ENCODE measurements at places on chromosomes 4 and X.

DNA sequence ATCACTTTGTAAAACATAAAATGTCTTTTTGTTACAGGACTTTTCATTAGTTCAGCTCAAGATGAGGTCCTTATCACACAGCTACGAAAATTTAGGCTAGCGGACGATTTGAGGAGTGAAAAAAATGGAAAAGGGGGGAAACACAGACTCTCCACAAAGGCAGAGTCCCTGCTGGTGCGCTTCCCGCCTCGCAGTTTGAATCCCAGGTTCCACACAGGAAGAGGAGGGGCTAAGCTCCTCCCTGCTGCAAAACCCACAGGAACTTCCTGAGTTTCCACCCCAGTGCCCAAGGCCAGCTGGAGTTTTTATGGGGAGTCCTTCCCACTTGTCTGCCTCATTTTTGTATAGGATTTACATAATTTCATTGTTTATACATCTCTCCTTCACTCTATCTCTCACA, 11.2 kb downstream of the ADAM29 start:
- no peaks in the 10 kb centered on the region for H3K4me1 ChIP-seq
- H3K36me3 ChIP-seq: no peaks in the 10 kb centered on the region
- H3K27me3 ChIP-seq: no peaks in the 10 kb centered on the region
- no peak for DNase-seq

GRCh38 chr4:116361790-116362189, 723.6 kb downstream of the TRAM1L1 start:
- H3K27ac ChIP-seq: no peak overlapping the region
- H3K36me3 ChIP-seq: no peaks in the 10 kb centered on the region
- no peaks in the 10 kb centered on the region for H3K4me1 ChIP-seq
- no peak overlapping the region for H3K4me3 ChIP-seq
- DNase-seq: no peak

- H3K4me3 ChIP-seq: no peak overlapping the region
- H3K4me1 ChIP-seq: peaks cover 61% of the 10 kb centered on the region
- peaks cover 28% of the 10 kb centered on the region for H3K36me3 ChIP-seq
- peak; percentile 64 for DNase-seq
- H3K27me3 ChIP-seq: no peaks in the 10 kb centered on the region
Measured at GRCh38 chrX:136204571-136204970, 46.6 kb downstream of the MAP7D3 start.

GRCh38 chr4:38723726-38724474, 58.9 kb downstream of the TLR10 start:
- H3K36me3 ChIP-seq: no peaks in the 10 kb centered on the region
- no peak for DNase-seq
- no peak overlapping the region for H3K27ac ChIP-seq
- no peaks in the 10 kb centered on the region for H3K4me1 ChIP-seq
- H3K4me3 ChIP-seq: no peak overlapping the region

- no peak for DNase-seq
- H3K27me3 ChIP-seq: no peaks in the 10 kb centered on the region
- H3K27ac ChIP-seq: no peak overlapping the region
- no peaks in the 10 kb centered on the region for H3K4me1 ChIP-seq
Measured at GRCh38 chr4:14928035-14928434, 74.2 kb upstream of the CPEB2 start.

DNA sequence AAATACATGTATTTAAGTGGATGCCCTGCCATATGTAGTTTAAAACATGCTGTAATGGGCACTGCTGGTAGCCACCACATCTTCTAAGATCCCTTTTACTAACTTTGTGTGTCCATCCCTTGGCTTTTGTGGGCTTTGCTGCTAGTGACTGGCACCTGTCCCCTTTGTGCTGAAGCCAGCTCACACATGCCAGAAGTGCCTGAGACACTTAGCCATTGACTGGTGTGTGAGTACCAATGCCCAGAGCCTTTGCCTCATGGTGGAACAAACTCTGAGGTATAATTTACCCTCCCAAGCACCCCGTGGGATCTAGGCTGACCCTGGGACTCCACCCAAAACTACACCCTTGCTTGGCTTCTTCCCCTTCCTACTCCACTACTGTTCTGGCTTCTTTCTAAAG, 33.0 kb downstream of the ARHGAP6 start:
- DNase-seq: no peak
- no peak overlapping the region for H3K4me3 ChIP-seq
- peaks cover 13% of the 10 kb centered on the region for H3K4me1 ChIP-seq
- no peak overlapping the region for H3K27ac ChIP-seq
- no peaks in the 10 kb centered on the region for H3K27me3 ChIP-seq
- no peaks in the 10 kb centered on the region for H3K36me3 ChIP-seq

DNA sequence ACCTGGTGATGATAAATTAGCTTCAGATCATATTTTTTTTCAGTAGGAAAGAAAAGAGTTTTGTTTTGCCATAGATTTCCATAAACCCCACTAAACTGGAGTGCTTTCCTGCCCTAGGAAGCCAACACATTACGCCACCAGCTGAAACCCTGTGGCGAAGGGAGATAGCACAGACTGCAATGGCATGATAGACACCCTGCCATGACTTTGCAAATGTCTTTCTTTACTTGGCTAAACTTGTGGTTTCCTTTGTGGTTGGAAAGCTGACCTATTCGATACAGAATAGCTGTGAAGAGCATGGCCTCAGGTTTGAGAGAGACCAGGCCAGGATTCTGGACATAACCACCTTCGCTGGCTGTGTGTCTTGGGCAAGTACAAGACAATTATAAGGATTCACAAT, 19.1 kb downstream of the MFAP3L start:
- no peak overlapping the region for H3K4me3 ChIP-seq
- peaks cover 6% of the 10 kb centered on the region for H3K4me1 ChIP-seq
- H3K27ac ChIP-seq: no peak overlapping the region
- H3K36me3 ChIP-seq: no peaks in the 10 kb centered on the region

DNA sequence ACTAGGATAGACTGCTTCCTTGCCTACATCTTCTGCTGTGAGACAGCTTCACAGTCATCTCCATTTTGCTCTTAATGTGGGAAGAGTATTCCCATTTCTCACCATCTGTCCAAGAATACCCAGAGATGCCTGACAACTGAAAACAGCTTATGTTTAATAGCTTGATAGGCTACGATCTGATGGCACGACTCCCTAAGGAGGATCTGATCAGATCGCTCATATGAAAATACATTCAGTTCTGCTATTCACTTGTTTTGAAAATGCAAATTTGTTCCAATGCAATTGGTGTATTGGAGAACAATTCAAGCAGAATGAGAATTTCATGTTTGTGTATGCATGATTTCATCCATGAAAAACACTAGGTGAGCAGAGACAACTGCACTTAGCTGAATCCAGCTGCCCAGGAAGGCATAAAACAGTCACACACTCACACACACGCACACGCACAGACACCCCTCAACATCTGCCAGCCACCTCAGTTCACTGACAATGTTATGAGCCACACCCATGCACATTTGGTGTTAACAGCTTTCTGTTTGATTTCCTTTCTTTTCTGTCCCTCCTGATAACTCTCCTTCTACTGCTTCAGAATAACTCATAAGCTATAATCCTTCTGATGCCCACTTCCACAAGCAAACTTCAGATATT, 29.6 kb downstream of the TRIML1 start:
- no peaks in the 10 kb centered on the region for H3K4me1 ChIP-seq
- no peak overlapping the region for H3K4me3 ChIP-seq
- DNase-seq: no peak
- H3K27ac ChIP-seq: no peak overlapping the region
- no peaks in the 10 kb centered on the region for H3K36me3 ChIP-seq
- H3K27me3 ChIP-seq: no peaks in the 10 kb centered on the region

DNA sequence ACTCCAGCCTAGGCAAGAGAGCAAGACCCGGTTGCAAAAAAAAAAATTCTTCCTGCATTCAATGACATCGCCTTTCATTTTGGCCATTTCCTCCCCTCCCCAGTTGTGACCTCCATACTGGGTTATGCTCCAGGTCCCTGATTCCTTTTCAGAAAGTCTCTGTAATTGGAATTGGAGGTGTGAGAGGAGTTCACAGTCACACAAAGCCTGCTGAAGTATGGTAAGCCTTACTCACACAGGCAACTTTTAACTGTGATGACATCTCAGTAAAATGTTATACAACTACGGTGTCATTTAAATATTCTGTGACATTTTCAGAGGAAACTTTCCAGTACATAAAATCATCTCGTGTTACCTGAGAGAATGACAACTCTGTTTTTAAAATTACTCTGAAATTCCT, 73.6 kb downstream of the CEP44 start:
- DNase-seq: no peak
- H3K27ac ChIP-seq: no peak overlapping the region
- no peak overlapping the region for H3K4me3 ChIP-seq
- H3K36me3 ChIP-seq: no peaks in the 10 kb centered on the region

DNA sequence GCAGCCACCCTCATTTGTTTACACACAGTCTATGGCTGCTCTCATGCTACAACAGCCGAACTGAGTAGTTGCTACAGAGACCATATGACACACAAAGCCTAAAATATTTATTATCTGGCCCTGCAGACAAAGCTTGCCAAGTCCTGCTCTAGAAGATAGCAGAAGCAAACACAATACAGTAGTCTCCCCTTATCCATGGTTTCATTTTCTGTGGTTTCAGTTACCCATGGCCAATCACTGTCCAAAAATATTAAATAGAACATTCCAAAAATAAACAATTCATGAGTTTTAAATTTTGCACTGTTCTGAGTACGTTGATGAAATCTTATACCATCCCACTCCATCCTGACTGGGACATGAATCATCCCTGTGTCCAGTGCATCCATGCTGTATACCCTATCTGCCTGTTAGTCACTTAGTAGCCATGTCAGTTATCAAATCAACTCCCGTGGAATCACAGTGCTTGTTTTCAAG, 40.2 kb upstream of the ZNF81 start:
- H3K4me3 ChIP-seq: no peak overlapping the region
- peak overlapping the region; percentile 60 for H3K27ac ChIP-seq
- H3K36me3 ChIP-seq: no peaks in the 10 kb centered on the region

GRCh38 chrX:70096052-70096451, 33.8 kb downstream of the OTUD6A start:
- DNase-seq: no peak
- H3K27me3 ChIP-seq: no peaks in the 10 kb centered on the region
- H3K27ac ChIP-seq: no peak overlapping the region

DNA sequence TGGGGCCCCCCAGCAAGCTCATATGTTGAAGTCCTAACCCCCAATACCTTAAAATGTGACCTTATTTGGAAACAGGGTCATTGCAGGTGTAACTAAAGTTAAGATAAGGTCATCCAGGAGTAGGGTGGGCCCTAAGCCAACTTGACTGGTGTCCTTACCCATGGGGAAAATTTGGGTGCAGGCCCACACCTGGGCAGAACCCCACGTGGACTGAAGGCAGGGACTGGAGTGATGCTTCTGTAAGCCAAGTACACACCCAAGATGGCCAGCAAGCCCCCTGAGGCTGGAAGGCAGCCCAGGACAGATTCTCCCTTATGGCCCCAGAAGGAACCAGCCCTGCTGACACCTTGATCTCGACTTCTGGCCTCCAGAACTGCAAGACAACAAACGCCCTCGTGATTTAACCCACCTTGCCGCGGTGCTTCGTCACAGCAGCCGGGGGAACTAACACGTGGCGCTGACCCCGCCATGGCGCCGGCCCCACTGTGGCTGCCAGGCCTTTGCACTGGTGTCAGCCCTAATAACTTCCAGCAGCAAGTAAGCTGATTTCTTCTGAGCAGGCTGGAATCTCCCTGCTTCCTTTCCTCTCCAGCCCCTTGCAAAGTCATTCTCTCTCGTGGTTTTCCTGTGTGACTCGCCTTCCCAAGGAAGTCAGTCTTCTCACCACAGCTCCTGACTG, 23.2 kb upstream of the MXD4 start:
- no peak overlapping the region for H3K27ac ChIP-seq
- no peaks in the 10 kb centered on the region for H3K27me3 ChIP-seq
- H3K36me3 ChIP-seq: no peaks in the 10 kb centered on the region
- no peak for DNase-seq
- H3K4me1 ChIP-seq: no peaks in the 10 kb centered on the region
- H3K4me3 ChIP-seq: no peak overlapping the region

GRCh38 chr4:73692701-73693100, 47.7 kb upstream of the CXCL8 start:
- no peak overlapping the region for H3K27ac ChIP-seq
- H3K36me3 ChIP-seq: no peaks in the 10 kb centered on the region
- no peaks in the 10 kb centered on the region for H3K4me1 ChIP-seq
- no peaks in the 10 kb centered on the region for H3K27me3 ChIP-seq
- DNase-seq: no peak

GRCh38 chr4:41655177-41655576, 93.3 kb downstream of the PHOX2B start:
- peak overlapping the region; percentile 11 for H3K27ac ChIP-seq
- peaks cover 45% of the 10 kb centered on the region for H3K36me3 ChIP-seq
- no peak for DNase-seq
- no peaks in the 10 kb centered on the region for H3K27me3 ChIP-seq
- H3K4me1 ChIP-seq: peaks cover 3% of the 10 kb centered on the region

DNA sequence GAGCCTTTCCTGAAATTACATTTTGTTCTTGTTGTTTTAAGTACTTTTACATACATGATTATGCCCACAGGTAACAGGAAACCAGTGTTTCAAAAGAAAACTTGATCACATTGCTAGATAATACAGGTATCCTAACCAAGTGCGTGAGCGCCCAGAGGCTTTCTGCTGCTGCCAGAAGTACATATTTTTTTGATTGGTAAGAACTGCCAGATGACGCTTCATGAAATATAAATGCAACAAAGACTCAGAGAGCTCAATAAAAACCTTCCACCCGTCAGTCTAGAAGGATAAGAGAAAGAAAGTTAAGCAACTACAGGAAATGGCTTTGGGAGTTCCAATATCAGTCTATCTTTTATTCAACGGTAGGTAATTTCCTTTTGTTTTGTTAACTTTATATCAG, at the start of gene EPGN:
Gene EPGN, plus strand, starts transcription at position 256 of the 400 bp plus-strand sequence. Its CDS starts 64 bp downstream, at position 320.
- no peaks in the 10 kb centered on the region for H3K36me3 ChIP-seq
- H3K4me3 ChIP-seq: no peak within 1 kb of the TSS
- H3K4me1 ChIP-seq: no peaks in the 10 kb centered on the region

GRCh38 chrX:101057093-101057714, 5.3 kb upstream of the TRMT2B start:
- no peaks in the 10 kb centered on the region for H3K27me3 ChIP-seq
- H3K36me3 ChIP-seq: no peaks in the 10 kb centered on the region
- no peaks in the 10 kb centered on the region for H3K4me1 ChIP-seq

DNA sequence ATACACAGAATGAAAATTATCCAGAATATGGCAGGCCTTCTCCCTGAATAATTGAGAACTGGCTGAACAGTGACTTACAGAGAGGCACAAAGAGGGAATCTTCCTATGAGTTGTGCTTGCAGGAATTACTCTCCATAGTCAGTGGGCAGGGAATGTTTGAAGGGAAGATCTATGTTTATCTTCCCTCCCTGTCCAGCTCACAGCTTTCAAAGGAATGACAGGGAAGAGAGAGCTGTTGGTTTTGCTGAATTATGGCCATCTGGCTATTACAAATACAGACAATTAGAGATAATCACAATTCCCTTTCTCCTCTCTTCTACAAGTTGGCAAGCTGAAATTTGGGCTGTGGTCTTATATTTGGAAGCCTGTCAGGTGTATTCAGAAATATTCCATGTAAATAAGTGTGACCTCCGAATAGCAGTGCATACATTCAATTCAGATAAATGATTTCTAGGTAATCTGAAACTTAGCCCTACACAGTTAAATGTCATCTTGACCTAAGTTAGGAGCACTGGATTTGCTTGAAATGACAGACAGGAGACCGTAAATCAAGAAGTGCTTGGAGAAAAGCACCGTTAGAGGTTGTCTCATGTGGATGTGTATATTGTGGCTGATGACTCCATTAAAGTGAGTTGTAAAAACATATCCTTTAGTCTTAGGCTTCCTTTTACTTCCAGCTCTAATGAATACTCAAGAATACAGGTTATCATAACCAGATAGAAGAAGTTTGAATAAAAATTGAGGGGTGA, 136.8 kb downstream of the C4orf33 start:
- H3K27me3 ChIP-seq: no peaks in the 10 kb centered on the region
- DNase-seq: no peak
- H3K36me3 ChIP-seq: no peaks in the 10 kb centered on the region
- H3K4me3 ChIP-seq: no peak overlapping the region

All from heart right ventricle (tissue), 16 donors.